ENCODE measurements at places on chromosomes 4 and X.

GRCh38 chr4:163949976-163950601 lies 455.6 kb downstream of the TMA16 start:
- no peak for DNase-seq

- no peak for DNase-seq
These were observed 8.4 kb downstream of the ZNF280C start for GRCh38 chrX:130260316-130260715.

GRCh38 chr4:85866508-85866907 lies 391.6 kb downstream of the ARHGAP24 start:
- DNase-seq: no peak

DNA sequence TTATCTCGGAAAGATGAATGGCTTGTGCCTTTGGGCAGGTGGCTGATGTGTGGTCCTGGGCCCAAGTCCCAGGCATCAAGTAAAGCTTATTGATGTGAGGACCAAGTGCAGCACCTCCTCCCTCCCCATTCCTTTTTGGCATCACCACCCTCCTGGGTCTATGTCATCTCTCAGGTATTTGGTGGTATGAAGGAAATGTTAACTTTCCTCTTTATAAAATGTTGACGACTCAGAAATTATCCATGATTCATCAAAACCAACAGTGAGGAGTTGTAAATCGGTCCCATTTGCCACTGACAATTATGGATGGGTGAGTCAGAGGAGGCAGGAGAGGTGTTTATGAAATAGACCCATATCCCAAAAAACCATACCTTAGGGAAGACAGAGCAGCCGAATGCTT lies 229.4 kb upstream of the GATB start:
- no peak for DNase-seq

- DNase-seq: no peak
These were observed 81.2 kb downstream of the SPRY1 start for GRCh38 chr4:123477711-123478209.

DNA sequence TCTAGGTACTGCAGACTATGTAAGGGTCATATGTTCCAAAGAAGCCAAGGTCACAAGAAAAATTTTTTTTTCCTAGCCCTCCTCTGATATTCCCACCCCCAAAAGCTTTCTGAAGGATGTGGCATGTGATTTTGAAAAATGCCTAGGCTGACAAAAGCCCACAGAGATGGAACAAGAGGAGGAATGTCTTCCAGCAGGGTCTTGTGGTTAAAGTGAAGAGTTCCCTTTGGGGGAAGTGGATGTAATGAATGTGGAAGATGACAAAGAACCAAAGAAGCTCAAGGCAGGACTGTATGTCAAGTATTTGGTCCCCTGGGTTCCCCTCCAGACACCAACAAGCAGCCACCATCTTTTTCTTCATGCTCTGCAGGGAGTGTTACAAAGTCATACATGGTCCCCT lies 268.8 kb downstream of the BCOR start:
- DNase-seq: no peak

- no peak for DNase-seq
These were observed 1147.6 kb upstream of the PCDH10 start for GRCh38 chr4:132001542-132001941.
